ENCODE measurements at places on chromosomes 6 and 20. TPM values are rescaled to one million over a fixed set of nuclear protein-coding genes. Genes with fewer than 3 reads are reported as not detected.
A peak's percentile ranks its signal among the peaks of the same experiment; 100 is the strongest.

Gene SUMO4
- 0.10 TPM for total RNA-seq

Gene SYNDIG1
- total RNA-seq = 4.9 TPM

Gene SLX4IP
- 5.9 TPM for total RNA-seq

Gene LTA
- total RNA-seq = not detected

Gene DHX16
- 36.1 TPM for total RNA-seq

Gene UTRN
- total RNA-seq = 31.9 TPM

Gene TFAP2C
- total RNA-seq = 1.9 TPM

Gene BLTP3A
- total RNA-seq = 6.5 TPM

DNA sequence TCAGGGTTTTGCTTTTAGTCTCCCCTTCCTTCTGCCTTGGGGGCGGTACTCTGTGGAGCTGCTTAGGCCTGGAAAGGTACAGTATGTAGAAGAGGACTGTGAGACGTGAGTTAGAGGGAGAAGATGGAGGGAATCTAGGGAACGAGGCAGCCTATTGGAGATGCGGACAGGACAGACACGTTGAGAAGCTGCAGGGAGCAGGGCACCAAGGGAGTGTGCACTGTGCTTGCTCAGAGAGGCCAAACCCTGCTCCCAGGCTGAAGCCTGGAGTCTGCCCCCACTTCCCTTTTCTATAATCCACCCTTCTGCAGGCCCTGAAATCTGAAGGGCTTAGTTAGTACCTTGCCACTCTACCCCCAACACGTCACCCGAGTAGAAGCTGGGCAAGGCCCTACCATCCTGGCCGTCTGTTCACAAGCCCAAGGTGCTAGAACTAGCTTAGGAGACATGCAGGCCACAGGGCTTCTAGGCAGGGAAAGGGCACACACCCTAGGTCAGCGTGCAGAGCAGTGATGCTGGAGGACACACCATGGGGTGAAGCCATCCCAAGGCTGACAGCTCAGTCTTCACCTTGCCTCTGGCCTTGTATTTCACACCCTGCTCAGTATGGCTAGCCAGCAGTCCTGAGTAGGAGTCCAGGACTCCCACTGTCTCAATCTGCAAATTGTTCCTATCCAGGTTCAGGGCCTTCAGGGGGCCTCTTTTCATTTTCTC, 6.9 kb downstream of the TP53INP2 start:
- DNase-seq = no peak

DNA sequence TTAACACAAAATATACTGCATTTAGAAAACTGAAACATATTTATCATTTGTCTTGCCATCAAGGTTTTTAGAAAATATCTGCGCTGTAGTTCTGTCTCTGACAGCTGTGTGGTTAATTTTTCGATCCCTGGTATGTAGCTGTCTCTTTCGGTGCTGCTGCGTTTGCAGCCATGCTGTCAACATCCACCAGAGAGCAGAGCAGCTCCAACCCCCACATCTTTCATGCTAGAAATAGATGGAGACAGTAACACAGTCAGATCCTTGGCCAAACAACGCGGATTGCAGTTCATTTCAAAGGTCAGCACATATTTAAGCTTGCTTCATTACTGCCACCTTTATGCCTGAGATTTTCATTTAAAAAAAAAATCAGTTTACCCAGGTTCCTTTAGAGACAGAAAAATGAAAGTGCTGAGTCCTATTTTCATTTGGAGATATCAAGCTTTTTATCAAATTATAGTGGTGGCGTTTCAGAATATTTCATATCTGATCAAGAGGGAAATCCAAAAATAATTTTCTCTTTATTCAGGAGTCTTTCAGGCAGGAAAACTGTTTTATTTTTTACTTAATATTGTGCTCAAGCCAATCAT, 157.7 kb upstream of the MMS22L start:
- peak; percentile 13 for DNase-seq

DNA sequence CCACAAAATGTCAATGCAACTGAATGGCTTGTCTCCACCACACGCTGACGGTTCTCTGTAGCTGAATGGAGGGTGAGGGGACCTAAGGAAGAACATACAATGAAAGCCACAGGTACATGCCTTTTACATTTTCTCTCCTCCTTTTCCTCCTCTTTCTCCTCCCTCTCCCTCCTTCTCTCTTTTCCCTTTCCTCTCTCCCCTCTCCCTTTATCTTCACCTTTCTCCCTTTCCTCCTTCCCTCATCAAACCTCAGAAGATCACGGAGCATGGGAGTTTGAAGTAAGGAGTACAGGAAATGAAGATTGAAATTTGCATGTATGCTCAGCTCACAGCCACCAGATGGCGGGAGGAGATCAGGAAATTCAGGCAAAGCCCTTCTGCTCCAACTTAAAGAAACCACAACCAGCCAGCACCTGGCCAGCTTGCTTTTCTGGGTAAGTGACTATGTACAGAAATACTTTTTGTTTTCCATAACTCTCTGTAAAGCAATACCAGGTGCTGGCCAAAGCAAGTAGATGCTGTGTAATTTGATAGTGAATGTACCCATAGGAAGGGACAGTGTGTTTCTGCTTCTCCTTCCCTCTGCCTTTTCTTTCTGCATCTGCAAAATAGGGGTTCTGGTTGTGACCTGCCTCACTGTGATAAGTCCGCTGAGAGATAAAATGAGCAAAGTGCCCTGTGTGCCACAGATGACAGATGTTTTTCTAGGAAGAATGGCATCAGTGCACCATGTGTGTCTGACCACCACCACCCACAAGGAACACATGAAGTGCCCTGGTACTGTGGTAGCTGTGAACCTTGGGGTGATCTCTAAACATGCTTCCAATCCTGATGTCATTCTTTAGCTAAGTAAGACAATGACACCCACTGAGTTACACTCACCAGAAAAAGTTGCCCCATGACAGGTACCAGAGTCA, 18.6 kb upstream of the FOXO3 start:
- DNase-seq = peak; percentile 72

DNA sequence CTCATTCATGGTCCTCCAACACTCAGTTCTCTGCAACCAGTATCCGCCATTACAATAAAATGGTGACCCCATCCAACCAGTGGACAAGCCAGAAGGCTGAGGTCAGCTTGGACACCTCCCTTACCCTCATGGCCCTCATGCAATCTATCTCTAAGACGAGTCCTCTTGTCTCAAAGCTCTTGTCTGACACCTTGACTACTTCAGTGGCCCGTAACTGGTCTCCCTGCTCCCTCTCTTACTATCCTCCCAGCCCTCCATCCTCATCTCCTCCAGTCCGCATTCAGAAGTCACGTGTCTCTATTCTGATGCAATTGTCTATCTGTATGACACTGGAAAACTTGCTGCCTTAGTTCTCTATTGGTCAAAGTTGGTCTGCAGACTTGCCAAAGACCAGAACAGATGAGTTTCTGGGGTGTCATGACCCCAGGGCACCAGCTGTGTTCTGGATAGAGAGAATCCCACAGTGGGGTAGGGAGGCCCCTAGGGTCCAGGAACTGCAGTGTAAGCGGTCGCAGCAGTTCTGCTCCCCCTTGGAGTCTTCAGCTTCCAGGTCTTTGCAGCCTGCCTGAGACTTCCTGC, 59.6 kb upstream of the RNF24 start:
- DNase-seq = no peak

DNA sequence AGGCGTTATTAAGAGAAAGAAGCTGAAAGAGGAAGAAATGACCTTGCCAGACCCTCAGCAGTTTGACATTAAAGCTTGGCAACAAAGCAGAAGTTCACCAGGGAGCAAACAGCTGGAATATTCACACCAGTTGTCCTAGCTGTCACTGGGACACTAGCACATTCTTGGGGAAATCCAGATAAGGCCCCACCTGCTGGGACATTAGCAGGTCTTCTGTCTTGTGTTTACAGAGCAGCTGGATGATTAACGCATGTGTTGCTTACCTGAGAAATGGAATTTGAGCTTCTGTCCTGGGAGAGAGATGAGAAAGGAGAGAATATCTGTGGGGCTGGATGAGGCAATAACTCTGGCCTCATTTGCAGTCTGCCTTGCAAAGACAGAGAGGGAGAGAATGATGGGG, 137.6 kb upstream of the RIN2 start:
- DNase-seq = no peak

- peak; percentile 59 for DNase-seq
Observed at GRCh38 chr6:50007819-50008218, 14.0 kb downstream of the DEFB110 start.

DNA sequence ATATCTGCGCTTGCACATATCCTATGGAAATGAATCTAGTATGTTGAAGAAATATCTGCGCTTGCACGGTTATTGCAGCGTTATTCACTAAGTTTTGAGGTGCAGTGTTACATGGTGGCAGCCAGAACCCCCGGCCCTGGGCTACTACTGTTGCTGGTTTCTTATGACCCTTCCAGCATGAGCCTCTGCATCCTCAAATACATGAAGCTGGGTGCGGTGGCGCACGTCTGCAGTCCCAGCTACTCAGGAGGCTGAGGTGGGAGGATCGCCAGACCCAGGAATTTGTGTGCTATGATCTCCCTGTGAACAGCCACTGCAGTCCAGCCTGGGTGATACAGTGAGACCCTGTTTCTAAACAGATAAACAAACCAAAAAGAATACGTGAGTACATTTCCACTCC, 9.3 kb upstream of the CEBPB start:
- DNase-seq = no peak

- DNase-seq = no peak
Observed at GRCh38 chr20:50052550-50053361, 60.2 kb downstream of the UBE2V1 start.

- no peak for DNase-seq
Observed at GRCh38 chr20:43458422-43458924, 777 bp downstream of the SRSF6 start.

GRCh38 chr6:47446669-47447330, 30.8 kb upstream of the CD2AP start:
- no peak for DNase-seq

DNA sequence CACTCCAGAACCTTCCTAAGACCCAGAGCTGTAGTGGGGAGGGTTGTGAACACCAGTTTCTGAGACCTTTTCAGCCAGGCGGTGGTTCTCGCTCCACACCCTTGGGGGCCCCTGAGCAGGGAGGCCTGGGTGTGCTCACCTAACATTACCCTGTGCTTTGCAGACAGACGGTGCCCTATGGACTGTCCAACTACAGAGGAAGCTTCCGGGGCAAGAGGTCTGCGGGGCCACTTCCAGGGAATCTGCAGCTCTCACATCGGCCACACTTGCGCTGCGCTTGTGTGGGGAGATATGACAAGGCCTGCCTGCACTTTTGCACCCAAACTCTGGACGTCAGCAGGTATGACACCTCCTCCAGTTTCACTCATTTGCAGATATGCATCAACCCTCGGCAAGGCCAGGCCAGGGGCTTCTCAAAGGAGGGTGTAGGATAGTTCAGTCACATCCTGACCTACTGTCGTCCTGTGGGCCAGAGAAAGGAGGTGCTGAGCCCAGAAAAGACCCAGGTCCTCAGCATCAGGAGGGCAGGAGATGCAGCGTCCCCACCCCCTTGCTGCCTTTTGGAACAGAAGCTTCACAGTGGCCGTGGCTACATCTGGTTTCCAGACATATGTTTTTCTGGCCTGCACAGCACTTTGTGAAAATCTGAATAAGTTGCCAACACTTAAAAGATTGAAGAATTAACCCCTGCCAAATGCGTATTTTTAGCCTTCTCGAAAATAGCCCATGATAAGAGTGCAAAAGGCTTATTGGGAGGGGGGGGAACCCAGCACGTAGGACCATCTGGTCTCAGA, 20.6 kb downstream of the EDN3 start:
- no peak for DNase-seq

- DNase-seq = peak; percentile 29
Observed at GRCh38 chr6:108735310-108736001, 112.8 kb upstream of the ARMC2 start.

DNA sequence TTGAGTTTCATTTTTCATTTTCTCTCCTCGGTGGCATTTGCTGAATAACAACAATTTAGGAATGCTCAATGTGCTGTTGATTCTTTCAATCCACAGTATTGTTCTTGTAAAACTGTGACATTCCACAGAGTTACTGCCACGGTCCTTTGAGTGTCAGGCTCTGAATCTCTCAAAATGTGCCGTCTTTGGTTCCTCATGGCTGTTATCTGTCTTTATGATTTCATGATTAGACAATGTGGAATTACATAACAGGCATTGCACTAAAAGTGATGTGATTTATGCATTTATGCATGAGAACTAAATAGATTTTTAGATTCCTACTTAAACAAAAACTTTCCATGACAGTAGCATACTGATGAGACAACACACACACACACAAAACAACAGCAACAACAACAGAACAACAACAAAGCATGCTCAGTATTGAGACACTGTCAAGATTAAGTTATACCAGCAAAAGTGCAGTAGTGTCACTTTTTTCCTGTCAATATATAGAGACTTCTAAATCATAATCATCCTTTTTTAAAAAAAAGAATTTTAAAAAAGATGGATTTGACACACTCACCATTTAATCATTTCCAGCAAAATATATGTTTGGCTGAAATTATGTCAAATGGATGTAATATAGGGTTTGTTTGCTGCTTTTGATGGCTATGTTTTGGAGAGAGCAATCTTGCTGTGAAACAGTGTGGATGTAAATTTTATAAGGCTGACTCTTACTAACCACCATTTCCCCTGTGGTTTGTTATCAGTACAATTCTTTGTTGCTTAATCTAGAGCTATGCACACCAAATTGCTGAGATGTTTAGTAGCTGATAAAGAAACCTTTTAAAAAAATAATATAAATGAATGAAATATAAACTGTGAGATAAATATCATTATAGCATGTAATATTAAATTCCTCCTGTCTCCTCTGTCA, 88.1 kb downstream of the SNAP25 start:
- peak; percentile 92 for DNase-seq

GRCh38 chr6:66538551-66539135, 831.6 kb upstream of the EYS start:
- no peak for DNase-seq

Data from A172 (cell line).